A549 treated with dexamethasone at 1 μM for 4 hours (cell line): ENCODE measurements at places on chromosomes 11 and 22. TPM values are rescaled to one million over a fixed set of nuclear protein-coding genes. Genes with fewer than 3 reads are reported as not detected.

PDGFD gene
- 6.8 to 8.8 TPM (median 7.2 TPM) in 5 replicates for total RNA-seq

HTR3A gene
- total RNA-seq = not detected in 5 replicates

PIWIL4 gene
- total RNA-seq = 0.12 to 0.31 TPM (median 0.14 TPM) in 5 replicates

OPCML gene
- total RNA-seq = not detected in 5 replicates

TMEM225 gene
- not detected in 5 replicates for total RNA-seq
